CD4-positive, alpha-beta T cell treated with Interleukin-21 for 1 hour (primary cell): ENCODE measurements at places on chromosomes 4 and X.

GRCh38 chr4:8330821-8331574 lies 61.4 kb downstream of the HTRA3 start:
- DNase-seq, result no peak

- DNase-seq, result no peak
These were observed 499.8 kb downstream of the MID1IP1 start for GRCh38 chrX:39301036-39301435.

- no peak for DNase-seq
These were observed 28.5 kb downstream of the SLC25A4 start for GRCh38 chr4:185171373-185172071.

- no peak for DNase-seq
These were observed 11.7 kb downstream of the ADGRL3 start for GRCh38 chr4:61211781-61212180.

- peak; percentile 5 for DNase-seq
These were observed 165.6 kb upstream of the S100G start for GRCh38 chrX:16484338-16484737.

DNA sequence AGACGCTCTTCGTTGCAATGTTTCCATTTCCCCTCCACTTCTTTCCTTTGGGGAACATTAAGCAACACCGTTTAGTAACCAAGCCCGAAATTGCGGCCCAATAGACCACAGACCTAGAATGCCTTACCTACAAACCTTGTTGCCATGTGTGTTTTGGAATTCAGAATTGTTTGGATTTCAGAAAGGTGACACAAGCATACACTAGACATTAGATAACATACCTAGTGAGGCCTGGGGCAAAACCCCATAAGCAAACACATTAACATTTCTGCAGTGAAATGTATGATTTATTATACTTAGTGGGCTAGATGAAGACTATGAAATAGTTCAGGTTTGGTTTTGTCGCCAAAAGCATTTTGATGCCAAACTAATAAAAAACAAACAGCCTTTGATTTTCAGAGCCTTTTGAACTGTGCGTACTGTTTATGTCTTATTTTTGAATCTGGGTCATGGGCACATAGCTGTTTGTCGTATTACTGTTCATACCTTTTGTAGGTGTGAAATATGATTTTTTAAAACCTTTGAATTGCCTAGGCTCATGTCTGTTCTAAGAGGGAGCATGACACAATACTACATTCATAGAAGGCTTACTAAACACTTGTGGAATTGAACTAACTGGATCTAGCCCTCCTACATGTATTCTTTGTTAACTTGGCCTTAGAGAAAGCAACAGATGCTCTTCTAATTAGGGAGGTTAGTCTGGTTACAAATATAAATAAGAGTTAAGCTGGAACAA lies 88.6 kb upstream of the TMEM164 start:
- no peak for DNase-seq

DNA sequence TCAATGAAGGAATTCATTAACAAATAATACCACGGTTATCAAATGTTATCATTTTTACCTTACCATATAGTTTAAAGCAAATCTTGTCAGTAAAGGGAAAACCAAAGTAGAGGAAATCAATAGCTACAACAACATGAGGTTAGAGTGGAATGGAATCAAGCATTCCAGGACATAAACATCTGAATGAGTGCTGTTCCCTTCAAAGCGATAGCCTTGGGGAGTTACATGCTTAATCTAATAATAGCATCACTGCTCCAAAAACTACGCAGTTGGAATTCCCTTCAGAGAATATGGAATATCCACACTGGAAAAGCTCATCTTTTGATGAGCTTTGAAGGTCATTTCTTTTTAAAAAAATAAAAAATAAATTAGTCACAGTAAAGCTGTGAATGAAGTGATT lies 31.2 kb downstream of the PDE5A start:
- no peak for DNase-seq

GRCh38 chr4:172147687-172148086 lies 334.5 kb downstream of the GALNTL6 start:
- DNase-seq, result no peak

GRCh38 chr4:70182517-70183167 lies 12.9 kb upstream of the ODAM start:
- DNase-seq, result no peak

GRCh38 chr4:74608151-74608949 lies 163.4 kb downstream of the AREG start:
- DNase-seq, result no peak

DNA sequence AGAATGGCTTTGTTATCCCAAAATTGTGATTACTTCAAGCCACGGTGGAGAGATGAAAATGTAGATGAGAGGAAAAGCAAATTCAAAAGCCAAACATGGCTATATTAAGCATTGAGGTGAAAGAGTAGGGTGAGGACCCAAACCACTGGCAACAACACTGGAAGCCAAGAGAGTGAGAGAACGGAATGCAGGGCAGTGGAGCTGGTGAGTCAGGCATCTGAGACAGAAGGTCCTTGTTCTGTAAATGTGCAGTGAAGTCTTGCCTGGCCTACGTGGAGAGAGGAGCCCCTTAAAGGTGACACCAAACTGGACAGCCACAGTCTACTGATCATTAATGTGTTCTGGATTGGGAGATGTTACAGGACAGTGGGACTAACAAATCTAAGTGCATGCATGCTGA lies 22.8 kb upstream of the SEC24B start:
- no peak for DNase-seq

GRCh38 chr4:105714932-105715331 lies 6.3 kb downstream of the GSTCD start:
- no peak for DNase-seq

DNA sequence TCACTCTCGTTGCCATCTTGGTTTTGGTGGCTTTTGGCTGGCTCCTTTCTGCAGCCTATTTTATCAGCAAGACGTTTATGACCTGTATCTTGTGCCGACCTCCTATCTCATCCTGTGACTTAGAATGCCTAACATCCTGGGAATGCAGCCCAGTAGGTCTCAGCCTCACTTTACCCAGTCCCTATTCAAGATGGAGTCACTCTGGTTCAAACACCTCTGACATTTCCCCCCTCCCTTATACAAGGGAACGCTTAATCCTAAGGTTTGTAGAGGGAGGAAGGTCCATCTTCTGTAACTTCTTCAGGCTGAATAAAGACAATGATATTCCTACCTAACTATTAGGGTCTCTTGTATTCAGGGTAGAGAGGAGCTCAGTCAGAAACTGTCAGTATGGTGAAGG lies 79.3 kb upstream of the SPANXB1 start:
- DNase-seq, result no peak

DNA sequence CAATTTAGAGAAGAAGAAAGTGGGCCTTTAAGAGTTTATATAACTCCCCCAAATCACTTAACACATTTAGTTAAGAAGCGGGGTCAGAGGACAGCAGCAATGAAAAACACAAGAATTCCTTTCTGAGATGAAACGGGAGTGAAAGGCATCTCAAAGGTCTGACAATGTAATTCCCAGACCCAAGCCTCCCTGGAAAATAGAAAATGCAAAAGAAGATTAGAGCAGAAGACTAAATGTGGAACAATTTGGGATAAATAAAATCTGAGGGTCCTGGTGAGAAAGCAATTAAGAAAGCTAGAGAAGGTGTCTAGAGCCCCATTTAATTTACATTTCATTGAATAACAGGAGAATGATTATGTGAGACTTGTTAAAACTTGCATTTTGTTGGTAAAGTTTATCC lies 19.1 kb upstream of the ART3 start:
- no peak for DNase-seq

DNA sequence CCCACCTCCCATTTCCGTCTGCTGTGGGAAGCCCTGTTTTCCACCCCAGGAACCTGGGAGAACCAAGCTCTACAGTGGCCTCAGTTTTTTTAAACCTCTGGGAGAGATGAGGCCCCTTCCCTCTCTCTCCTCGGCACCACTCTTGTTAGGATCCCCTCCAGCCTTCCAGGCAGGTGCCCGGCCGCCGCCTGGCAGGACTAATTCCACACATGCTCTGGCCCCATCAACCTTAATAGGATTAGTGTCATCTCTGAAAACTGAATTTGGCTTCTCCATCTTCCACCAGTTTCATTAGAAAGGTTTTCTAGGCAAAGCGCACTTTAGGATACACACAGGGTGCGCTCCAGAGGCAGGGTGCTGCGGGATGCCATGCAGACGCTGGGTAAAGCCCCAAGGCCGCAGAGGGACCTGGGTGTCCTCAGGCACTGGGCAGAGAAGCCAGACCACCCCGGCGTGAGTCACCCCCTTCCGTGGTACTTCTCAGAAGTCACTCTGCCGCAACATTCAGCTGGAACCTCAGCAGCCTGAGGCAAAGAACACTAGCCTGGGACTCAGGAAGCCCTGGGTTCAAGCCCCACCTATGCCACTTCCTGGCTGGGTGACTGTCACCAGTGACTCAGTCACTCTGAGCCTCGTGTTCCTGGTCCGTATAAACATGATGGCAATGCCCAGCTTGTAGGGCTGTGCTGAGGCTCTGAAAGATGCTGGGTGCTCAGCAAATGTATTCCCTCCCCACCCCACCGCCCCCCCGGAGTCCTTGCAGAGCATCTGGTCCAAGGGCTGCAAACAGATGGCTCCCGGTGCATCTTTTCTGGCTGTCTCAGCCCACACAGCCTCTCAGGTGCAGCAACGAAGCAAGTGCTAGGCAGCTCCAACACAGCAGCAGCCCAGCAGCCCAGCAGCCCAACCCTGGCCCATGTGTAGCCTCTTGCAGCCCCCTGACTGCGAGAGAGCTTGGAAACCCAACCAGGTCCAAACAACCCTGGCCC lies 29.1 kb downstream of the PPP2R2C start:
- peak; percentile 14 for DNase-seq

DNA sequence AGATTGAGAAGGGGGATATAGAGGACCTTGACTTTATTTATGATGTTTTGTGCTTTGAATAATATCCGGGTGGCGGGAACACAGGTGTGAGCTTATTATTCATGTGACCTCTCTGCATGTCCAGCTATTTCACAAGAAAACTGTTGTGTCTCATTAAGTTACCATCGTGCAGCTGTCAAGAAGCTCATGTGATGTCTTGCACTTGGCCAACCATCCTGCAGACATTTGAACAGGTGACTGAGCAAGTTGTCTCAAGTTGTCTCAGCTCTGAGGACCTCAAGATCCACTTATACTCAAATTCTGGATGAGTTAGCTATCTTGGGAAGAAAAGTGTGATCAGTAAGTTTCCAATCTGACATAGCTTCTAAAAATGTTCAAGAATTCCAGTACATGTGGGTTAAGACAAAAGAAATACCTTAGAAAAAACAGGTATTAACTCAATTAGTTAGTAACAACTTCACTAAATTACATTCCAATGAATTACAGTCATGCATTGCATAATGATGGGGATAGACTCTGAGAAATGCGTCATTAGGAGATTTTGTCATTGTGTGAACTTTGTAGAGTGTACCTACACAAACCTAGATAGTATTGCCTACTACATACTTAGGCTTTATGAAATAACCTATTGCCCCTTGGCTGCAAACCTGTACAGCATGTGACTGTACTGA lies 462.2 kb downstream of the INPP4B start:
- DNase-seq, result no peak

GRCh38 chrX:95441836-95442235 lies 1242.8 kb upstream of the DIAPH2 start:
- DNase-seq, result no peak

DNA sequence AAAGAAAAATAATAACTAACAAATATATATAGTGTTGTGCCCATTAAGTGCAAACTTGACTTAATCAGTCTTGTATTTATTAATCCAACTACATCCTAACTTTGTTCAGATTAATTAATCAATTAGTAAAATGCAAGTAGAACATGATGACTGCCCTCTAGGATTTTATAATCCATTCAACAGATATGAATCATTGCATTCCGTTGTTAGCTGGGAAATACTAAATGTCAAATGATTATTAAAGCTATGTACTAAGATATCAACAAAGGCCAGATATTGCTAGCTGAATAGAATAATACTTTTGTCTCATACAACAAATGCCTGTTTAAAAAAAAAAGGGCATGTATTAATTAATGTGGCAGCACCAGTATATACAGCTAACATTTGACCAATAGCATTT lies 1366.3 kb downstream of the STIM2 start:
- DNase-seq, result no peak

DNA sequence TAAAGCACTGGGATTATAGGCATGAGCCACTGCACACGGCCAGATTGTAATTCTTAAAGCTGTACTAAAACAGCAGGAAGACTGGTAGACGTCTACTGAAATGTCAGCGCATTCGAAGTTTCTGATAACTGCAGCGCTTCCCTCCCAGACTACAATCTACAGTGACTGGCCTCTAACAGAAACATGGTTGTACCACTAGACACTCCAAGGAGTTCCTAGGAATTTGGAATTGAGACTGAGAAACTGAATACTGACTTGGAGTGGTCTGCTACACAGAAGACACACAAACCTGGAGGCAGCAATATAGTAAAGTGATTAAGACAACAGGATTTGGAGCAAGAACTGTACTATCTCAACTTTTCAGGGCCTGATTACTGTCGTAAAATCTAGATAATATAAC lies 937 bp downstream of the HELQ start:
- peak; percentile 10 for DNase-seq

- DNase-seq, result no peak
These were observed at the start of gene GABRQ for GRCh38 chrX:152637649-152638442. GABRQ (plus strand) TSS chrX:152637895; CDS start chrX:152638203, 308 bp downstream.

DNA sequence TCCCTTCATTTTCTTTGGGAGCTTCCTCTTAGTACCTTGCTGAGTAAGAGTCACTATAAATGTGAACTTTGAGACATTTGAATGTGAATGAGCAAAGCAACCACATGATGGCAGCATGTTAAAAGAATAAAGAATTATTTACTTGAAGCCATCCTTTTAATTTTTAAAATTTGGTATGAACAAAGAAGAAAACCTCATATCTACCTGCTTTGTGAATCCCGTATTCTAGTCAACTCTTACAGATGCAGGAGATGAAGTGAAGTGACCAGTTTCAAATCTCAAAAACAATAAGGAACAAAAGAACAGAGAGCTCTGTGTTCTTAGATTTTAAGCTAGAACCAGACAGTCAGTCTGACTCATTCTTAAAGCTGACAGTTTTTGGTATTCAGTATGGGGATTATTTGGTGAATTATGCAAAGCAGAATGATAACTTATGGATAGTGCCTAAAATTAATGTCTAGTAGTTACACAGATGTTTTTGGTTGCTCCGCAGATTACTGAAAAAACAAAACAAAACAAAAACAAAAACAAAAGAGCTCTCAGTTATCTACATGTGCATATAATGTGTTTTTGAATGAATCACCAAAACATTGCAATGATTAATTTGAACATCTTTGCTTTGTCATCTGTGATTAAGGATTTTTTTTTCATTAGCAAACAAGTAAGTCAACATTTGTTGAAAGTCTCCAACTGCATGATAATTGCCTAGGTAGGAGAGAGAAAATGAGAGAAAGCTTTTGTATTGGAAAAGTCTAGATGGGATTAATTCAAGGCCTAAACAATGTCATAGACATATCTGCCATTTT lies 48.2 kb upstream of the H2AZ1 start:
- no peak for DNase-seq

- no peak for DNase-seq
These were observed 616.7 kb upstream of the PCDH7 start for GRCh38 chr4:30103455-30103854.
